ENCODE measurements at places on chromosomes 3 and 15. TPM values are rescaled to one million over a fixed set of nuclear protein-coding genes. Genes with fewer than 3 reads are reported as not detected.

- H3K27me3 ChIP-seq, result no peaks in the 10 kb centered on the region
- DNase-seq, result no peak
- H3K4me1 ChIP-seq, result peaks cover 23% of the 10 kb centered on the region
- H3K27ac ChIP-seq, result no peak overlapping the region
Measured at GRCh38 chr3:122502139-122502538, 12.6 kb downstream of the KPNA1 start.

DNA sequence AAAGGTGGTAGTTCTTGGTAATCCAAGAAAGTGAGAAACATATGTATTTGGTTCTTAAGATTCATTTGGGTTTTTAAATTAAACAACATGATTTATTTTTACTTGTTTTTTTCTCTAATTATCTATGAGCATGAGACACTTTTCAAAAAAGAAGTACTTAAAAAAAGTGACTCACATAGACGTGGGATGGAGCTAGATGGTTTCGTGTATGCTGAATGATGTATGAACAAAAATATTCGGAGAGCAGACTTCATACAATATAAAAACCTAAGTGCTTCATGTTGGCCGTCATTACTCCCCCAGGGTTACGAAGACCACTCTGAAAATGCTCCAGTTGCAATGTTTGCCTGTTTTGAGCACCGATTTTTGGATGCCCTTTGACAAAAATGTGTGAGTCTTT is 90.9 kb downstream of the RORA start:
- no peaks in the 10 kb centered on the region for H3K27me3 ChIP-seq
- H3K27ac ChIP-seq, result no peak overlapping the region
- DNase-seq, result no peak
- H3K4me3 ChIP-seq, result no peak overlapping the region

DNA sequence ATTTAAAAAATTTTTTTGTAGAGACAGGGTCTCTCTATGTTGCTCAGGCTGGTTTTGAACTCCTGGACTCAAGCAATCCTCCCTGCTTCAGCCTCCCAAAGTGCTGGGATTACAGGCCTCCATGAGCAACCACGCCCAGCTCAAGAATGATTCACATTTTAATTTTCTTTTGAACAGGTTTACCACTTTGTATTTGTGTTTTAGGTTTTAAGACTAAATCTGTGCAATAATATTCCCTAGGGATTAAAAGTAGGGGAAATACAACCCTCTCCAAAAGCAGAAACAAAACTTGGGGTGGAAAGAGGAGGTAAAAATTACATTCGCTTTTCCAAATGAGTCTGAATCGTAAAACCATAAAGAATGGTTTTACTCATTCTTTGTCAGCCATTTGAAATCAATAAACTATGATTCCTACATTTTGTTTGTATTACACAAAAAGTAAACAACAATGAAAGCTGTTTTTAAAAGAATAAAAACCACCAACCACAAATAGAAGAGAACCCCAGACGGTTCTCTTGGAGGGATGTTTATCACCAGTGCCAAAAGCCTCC is 37.8 kb downstream of the SLC24A1 start:
- H3K27ac ChIP-seq, result no peak overlapping the region
- no peak for DNase-seq
- H3K4me3 ChIP-seq, result no peak overlapping the region
- peaks cover 12% of the 10 kb centered on the region for H3K4me1 ChIP-seq

GRCh38 chr15:34699968-34700640 is 54.7 kb downstream of the GJD2 start:
- no peak overlapping the region for H3K4me3 ChIP-seq
- no peaks in the 10 kb centered on the region for H3K4me1 ChIP-seq
- DNase-seq, result no peak
- no peak overlapping the region for H3K27ac ChIP-seq

- DNase-seq, result no peak
- no peaks in the 10 kb centered on the region for H3K27me3 ChIP-seq
- no peak overlapping the region for H3K4me3 ChIP-seq
- no peaks in the 10 kb centered on the region for H3K36me3 ChIP-seq
Measured at GRCh38 chr3:77563012-77563411, 523.1 kb downstream of the ROBO2 start.

DNA sequence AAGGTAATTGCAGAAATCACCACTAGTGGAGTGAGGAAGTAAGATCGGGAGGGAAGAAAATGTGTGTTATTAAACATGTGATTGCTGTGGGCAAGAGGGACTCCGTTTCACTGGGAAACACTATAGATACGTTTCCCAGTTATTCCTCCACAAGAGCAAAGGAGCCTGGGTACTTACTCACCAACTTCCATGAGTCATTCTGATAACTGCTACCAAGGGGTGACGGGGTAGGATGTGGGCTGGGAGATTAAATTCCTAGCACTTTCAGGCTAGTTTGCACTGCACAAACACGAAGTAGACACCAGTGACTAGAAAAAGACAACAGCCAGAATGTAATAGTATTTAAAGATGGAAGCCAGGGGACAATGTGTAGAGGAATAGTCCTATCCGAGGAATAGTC is 812.9 kb upstream of the CFAP20DC start:
- H3K4me1 ChIP-seq, result no peaks in the 10 kb centered on the region
- no peak overlapping the region for H3K4me3 ChIP-seq
- no peak overlapping the region for H3K27ac ChIP-seq
- no peaks in the 10 kb centered on the region for H3K36me3 ChIP-seq
- H3K27me3 ChIP-seq, result no peaks in the 10 kb centered on the region
- peak; percentile 91 for DNase-seq

- no peak overlapping the region for H3K4me3 ChIP-seq
- H3K27me3 ChIP-seq, result no peaks in the 10 kb centered on the region
- no peak for DNase-seq
- no peaks in the 10 kb centered on the region for H3K4me1 ChIP-seq
Measured at GRCh38 chr15:80856809-80857377, 77.7 kb downstream of the CEMIP start.

DNA sequence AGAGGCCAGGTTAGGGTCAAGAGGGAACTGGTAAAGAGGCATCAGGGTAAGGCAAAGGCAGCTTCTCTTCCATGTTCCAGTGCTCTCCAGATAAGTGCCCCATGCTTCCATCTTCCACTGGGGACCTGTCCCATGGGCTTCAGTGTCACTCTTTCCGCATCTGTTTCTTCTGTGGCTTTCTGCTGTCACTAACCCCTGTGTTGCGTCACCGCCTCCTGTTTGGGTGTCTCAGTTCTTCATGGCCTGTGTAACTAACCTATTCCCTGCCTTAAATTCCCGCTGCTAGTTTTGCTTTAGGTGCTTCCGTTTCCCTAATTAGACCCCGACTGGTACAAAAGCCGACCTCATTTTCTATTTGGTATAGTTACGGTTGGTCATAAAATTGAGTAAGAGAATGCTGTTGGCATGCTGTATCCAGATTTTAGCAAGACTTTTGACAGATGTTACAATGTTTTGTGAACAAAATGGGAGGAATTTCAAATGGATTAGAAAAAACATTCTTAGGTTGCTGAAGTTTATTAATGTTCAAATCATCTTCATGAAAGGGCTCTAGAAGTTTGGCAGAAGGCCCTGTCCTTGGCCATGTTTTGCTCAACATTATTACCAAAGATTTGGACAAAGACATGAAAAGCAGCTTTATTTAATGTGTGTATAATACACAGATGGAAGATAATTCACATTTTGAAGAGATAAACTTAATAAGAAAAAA is 245.3 kb downstream of the BBX start:
- no peak overlapping the region for H3K27ac ChIP-seq
- DNase-seq, result no peak
- no peaks in the 10 kb centered on the region for H3K4me1 ChIP-seq

DNA sequence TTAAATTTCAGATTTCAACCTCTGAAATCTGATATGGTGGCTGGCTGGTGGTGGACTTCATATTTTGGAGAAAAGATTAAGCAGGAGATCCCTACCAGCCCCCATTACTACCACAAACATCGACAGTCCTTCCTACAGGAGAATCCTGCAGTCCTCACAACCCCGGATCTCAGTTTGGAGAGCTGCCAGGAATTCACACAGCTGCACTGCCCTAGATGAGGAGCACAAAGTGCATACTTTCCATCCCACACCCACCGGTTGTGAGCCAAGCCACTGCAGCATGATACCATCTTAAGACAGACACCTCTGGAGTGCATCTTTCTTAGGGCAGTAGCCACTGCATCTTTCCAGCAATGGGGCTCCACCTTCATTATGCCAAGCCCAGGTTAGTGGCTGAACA is 185.5 kb upstream of the GPR149 start:
- no peak overlapping the region for H3K27ac ChIP-seq
- no peaks in the 10 kb centered on the region for H3K36me3 ChIP-seq
- no peaks in the 10 kb centered on the region for H3K27me3 ChIP-seq

DNA sequence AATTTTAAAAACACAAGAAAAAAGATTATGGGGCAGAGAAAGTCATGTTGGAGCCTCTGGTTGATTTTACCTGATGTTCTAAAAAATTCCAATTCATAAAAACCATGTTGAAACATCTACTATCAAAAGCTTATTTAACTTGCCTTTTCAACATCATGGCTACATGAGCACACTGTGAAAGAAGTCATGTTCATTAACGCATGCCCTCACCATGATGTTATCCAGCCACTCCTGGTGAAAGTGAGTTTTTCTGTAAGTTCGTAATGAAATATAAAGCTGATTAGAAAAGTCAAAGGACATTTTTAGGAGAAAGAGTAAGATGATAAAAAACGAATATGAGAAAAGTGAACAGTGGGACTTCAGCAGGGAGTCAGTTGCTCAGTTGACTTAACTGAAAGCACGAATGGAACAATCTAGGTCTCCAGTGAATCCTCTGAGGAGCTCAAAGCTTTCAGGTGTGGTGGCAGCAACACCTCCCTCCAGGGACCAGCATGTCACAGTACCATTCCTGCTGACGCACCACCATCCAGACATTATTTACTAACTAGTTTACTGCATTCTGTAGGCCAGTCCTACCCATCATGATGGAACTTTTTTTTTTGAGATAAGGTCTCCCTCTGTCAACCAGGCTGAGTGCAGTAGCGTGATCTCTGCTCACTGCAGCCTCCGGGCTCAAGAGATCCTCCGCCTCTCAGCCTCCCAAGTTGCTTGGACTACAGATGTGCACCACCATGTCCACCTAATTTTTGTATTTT is 95.2 kb downstream of the MEIS2 start:
- H3K4me1 ChIP-seq, result peaks cover 36% of the 10 kb centered on the region
- DNase-seq, result no peak
- no peaks in the 10 kb centered on the region for H3K27me3 ChIP-seq

GRCh38 chr15:57570994-57571393 is 20.7 kb upstream of the MYZAP start:
- H3K27me3 ChIP-seq, result no peaks in the 10 kb centered on the region
- H3K4me1 ChIP-seq, result peaks cover 4% of the 10 kb centered on the region
- no peaks in the 10 kb centered on the region for H3K36me3 ChIP-seq
- H3K27ac ChIP-seq, result no peak overlapping the region
- no peak for DNase-seq

DNA sequence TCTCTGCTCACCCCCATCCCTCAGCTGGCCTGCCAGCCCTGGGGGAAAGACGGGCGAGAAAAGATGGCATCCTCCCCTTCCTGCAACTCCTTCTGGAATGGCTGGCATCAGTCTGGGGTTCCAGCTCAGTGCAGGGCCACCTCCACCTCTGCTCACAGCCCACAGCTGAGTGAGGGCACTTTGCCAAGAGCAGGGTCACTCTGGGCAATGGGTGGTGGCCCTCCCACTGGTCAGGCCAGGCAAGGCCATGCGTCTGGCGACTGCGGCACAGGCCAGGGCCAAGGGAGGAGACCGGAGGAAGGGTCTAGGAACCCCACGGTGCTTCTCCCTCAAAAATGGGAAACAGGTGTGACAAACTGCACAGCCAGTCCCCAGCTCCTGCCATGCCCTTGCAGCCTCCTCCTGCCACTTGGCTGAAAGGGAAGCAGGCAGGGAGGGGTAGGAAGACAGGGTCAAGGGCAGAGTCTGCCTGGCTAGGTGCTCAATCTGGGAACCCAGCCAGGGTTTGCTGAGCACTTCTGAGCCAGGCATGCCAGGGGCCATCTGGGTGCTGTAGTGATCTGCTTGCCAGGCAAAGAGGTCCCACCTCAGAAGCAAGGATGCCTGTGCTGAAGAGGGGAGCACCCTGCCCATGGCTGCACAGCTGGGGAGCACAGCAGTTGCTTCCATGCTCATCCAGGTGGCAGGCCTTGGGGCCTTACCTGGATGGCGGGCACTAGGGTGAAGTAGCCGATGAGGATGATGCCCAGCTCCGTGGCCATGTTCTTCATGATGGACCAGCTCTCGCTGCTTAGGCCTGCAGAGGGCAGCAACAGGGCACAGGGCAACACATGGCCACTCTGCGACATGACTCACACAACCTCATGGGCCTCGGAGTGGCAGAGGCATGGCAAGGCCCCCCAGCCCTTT is 41.2 kb downstream of the PTPN23 start:
- H3K4me3 ChIP-seq, result no peak overlapping the region
- H3K27me3 ChIP-seq, result no peaks in the 10 kb centered on the region
- H3K27ac ChIP-seq, result peak overlapping the region; percentile 31
- no peak for DNase-seq

The KCNMB2 gene
- not detected for total RNA-seq

The LEKR1 gene
- total RNA-seq, result 0.42 TPM

The HHLA2 gene
- 0.48 TPM for total RNA-seq

Measured in cardiac muscle cell (in vitro differentiated cells and primary cell).